ENCODE measurements at places on chromosomes 3 and 15.

DNA sequence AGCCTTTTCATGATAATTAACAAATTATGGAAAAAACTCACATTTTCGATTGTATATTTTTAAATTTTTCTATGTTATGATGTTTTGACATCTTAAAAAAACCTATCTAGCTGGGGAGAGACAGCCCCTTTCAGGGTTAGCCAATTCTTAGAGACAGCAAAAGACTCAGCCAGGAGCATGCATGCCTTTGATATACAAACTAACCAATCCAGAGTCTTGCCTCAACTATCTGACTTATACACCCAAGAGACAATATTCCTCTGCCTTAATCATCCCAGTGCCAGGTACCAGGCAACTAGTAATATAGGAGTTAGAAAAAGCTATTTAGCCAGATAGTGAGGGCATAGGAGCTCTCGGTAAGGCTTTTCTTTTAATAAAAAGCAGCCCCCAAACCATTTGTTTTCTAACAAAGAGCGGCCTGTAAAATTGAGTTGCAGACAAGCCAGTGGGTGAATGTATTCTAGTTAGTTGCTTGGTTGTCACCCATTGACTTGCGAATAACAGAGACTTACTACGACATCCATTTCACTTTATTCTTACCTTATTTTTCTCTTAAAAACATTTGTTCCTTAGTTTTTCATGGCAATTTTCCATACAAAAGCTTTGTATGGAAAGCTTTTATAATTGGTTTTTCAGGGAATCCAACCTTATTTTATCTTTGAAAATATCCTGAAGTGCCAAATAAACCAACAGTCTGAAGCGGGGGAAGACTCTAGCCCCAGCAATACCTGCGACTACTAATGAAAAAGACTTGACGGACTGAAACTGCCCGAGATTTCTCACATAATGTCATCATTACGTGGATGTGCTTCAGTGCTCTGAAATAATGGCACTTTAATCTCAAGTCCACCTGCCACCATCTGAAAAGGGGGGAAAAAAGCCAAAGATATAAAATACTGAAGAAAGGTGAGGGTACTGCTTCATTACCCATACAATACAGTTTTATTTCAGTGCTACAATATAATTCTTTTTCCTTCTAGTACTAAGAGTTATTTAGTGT is 64.6 kb upstream of the ATP2C1 start:
- no peak for DNase-seq

GRCh38 chr3:73192036-73192738 is 130.7 kb downstream of the EBLN2 start:
- no peak for DNase-seq

GRCh38 chr3:58151637-58152036 is 59.1 kb downstream of the DNASE1L3 start:
- DNase-seq = no peak

- no peak for DNase-seq
Observed at GRCh38 chr3:162641907-162642306, 1145.3 kb downstream of the OTOL1 start.

All from GOT3 (cell line).